Testis (tissue), 5 donors: ENCODE measurements at places on chromosomes 5 and 9. TPM values are rescaled to one million over a fixed set of nuclear protein-coding genes. Genes with fewer than 3 reads are reported as not detected.

DNA sequence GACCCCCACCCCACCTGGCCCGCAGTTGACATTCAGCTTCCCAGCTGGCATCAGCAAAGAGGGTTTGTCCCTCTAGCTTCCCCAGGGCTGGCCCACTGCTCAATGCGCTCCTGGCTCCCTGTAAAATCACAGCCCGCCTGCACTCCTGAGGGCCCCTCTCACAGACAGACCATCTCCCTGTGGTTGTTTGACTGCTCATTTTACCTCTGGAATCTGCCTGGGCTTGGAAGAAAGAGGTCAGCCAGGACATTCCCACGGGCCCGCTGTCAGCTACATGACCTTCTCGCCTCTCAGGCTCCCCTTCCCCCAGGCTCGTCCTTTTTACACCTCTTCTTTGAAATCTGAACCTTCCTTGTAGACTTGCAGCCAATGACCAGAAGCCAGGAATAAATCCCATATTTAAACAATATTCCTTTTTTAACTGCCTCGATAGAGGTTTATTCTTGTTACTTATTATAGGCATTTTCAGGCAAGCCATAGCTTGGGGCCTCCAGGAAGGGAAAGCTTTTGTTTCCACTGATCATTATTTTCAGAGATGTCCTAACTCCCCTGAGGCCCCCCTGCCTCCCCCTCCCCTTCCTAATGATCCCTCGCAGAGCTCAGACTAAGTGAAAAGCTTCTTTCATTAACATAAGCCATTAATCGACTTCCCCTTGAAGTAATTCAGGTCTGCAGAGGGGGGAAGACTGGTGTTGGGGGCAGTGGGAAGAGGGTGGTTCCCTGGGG is 76.3 kb upstream of the IQGAP2 start:
- no peak for DNase-seq
- no peak overlapping the region for H3K27ac ChIP-seq
- H3K4me3 ChIP-seq, result no peak overlapping the region
- no peaks in the 10 kb centered on the region for H3K27me3 ChIP-seq

DNA sequence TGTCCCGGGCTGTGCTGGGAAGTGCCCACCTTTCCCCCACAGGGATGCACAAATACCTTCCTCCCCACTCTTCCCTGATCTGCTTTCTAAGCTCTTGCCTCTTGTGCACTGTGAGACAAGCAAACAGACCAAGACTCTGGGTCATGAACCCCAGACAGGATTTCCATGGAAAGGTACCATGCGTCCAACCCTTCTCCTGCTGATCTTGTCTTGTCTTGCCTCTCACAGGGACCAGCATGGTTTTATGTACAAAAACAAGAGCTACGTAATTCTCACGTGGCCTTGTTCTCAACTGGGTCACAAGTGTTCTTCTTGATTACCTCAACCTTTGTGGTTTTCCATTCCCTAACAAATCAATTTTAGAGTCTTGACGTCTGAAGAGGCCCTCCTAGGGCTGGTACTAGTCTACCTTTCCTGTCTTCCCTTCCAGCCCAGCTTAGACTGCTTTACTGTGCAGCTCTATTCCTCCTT is 176.5 kb upstream of the MAP3K1 start:
- H3K4me1 ChIP-seq, result peaks cover 12% of the 10 kb centered on the region
- no peak overlapping the region for H3K27ac ChIP-seq
- H3K36me3 ChIP-seq, result no peaks in the 10 kb centered on the region
- H3K4me3 ChIP-seq, result no peak overlapping the region

GRCh38 chr9:90840696-90841095 is 39.1 kb downstream of the SYK start:
- H3K27ac ChIP-seq, result no peak overlapping the region
- H3K36me3 ChIP-seq, result no peaks in the 10 kb centered on the region
- DNase-seq, result no peak
- no peak overlapping the region for H3K4me3 ChIP-seq

GRCh38 chr5:112023766-112024165 is 266.8 kb upstream of the NREP start:
- no peak overlapping the region for H3K27ac ChIP-seq
- no peaks in the 10 kb centered on the region for H3K4me1 ChIP-seq
- H3K27me3 ChIP-seq, result no peaks in the 10 kb centered on the region

DNA sequence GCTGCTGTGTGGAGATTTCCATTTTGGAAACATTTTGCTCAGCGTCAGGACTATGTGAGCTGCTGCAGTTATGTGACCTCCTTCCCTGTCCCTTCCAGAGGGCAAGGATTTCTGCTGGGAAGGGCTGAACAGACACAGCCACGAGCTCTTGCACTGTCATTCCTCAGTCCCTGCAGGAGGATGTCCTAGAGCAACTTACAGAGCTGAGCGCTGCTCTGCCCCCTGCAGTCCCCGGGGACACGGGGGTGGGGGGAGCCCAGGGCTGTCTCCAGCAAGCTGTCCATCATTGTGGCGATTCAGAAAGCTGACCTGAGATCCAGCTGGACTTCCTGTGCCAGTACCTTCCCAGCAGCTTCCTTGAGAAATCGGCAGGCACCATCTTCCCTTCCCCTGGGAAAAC is 28.0 kb upstream of the MAP1B start:
- peaks cover 25% of the 10 kb centered on the region for H3K4me1 ChIP-seq
- H3K27ac ChIP-seq, result no peak overlapping the region
- H3K36me3 ChIP-seq, result no peaks in the 10 kb centered on the region
- H3K27me3 ChIP-seq, result no peaks in the 10 kb centered on the region
- no peak overlapping the region for H3K4me3 ChIP-seq
- DNase-seq, result peak; percentile 51

DNA sequence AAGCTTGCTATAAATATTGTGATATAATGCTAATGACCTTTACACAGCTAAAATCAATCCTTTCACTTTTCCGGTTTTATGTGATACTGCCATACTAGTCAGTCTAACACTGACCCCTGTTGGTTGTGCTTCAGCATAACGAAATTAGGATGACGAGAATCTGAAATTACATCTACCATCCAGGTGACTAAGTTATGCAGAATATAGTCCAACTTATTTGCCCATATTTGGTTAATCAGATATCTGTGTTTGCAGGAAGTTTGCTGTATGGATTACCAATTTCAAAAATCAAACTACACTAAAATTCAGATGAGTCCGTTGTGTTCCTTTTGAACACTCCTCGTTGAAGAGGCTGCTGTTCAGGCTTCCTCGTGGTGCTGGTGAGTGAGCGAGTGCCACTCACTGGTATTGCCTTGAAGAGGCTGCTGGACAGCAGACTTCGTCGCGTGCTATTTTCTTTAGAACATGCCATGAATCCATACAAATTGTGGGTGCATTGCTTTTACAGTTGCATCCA is 32.5 kb downstream of the TENT4A start:
- H3K4me3 ChIP-seq, result no peak overlapping the region
- H3K36me3 ChIP-seq, result no peaks in the 10 kb centered on the region
- DNase-seq, result no peak
- no peaks in the 10 kb centered on the region for H3K27me3 ChIP-seq
- H3K27ac ChIP-seq, result no peak overlapping the region

DNA sequence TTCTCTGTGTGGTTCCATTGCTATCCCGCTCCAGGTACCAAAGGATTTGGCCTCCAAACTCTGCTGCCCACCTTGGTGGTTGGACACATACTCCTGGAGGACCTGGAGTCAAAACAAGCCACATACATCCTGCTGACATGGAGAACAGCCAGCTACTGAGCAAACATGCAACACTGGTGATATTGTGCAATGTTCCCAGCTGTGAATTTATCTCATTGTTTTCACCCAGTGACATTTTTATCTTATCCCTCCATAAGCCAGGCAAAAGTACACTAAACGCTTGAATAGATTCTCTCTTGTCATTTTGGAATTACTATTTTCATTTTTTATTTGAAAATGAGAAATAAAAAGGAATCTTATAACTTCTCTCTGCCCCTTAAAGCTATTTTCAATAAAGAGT is 11.1 kb upstream of the CTSL start:
- H3K36me3 ChIP-seq, result no peaks in the 10 kb centered on the region
- peak; percentile 57 for DNase-seq
- no peak overlapping the region for H3K27ac ChIP-seq
- peaks cover 15% of the 10 kb centered on the region for H3K4me1 ChIP-seq
- no peak overlapping the region for H3K4me3 ChIP-seq

DNA sequence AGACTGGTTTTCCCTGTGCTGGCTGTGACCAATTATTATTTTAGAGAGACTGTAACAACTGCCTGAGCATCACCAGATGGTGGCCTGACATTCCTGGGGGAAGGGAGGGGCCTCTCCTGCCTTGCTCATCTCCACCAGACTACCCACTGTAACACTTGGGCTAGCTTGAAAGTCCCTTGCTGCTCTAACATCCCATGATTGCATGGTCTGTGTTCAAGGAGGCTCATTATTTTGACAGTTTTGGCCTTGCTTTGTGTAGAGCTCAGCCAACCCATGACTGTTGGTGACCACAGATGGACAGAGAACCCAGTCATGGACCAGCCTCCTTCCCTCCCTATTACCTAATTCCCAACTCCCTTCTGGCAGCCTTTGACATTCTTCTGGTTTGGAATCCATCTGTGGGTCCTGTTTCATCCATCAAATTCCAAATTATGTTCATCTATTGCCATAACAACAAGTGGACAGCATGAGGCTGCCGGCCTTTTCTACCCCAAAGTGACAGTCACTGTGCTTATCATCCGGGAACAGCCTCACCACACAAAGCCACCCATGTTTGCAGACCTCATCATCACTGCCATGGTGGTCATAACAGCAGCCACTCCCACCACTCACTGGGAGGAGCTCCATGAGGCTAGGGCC is 49.0 kb upstream of the ICE1 start:
- no peaks in the 10 kb centered on the region for H3K36me3 ChIP-seq
- no peaks in the 10 kb centered on the region for H3K4me1 ChIP-seq
- DNase-seq, result no peak
- no peaks in the 10 kb centered on the region for H3K27me3 ChIP-seq
- H3K27ac ChIP-seq, result no peak overlapping the region
- H3K4me3 ChIP-seq, result no peak overlapping the region

DNA sequence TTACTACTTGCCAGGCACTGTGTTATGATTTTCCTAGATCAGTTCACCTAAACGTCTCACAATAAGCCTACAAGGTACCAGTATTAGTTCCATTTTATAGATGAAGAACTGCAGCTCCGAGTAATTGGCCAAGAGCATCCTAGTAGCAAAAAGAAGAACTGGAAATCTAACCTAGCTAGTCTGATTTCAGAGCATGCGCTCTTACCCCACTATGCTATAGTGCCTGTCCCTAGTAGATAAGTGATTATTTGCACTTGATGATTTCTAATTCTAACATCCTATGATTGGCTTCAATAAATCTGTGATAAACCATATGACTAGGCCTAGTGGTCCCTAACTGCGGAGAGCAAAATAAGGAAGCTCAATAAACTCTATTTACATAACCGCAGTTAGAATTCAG is 7.1 kb upstream of the PLAC8L1 start:
- H3K27ac ChIP-seq, result no peak overlapping the region
- H3K27me3 ChIP-seq, result no peaks in the 10 kb centered on the region
- H3K4me1 ChIP-seq, result no peaks in the 10 kb centered on the region
- DNase-seq, result no peak
- H3K4me3 ChIP-seq, result no peak overlapping the region

- H3K4me3 ChIP-seq, result no peak overlapping the region
- H3K36me3 ChIP-seq, result no peaks in the 10 kb centered on the region
- no peaks in the 10 kb centered on the region for H3K27me3 ChIP-seq
- peaks cover 13% of the 10 kb centered on the region for H3K4me1 ChIP-seq
Measured at GRCh38 chr9:127814619-127815511, 12.2 kb downstream of the FPGS start.

- H3K27ac ChIP-seq, result no peak overlapping the region
- DNase-seq, result no peak
- H3K4me1 ChIP-seq, result no peaks in the 10 kb centered on the region
- no peaks in the 10 kb centered on the region for H3K36me3 ChIP-seq
- no peaks in the 10 kb centered on the region for H3K27me3 ChIP-seq
- H3K4me3 ChIP-seq, result no peak overlapping the region
Measured at GRCh38 chr9:22722492-22722891, 275.9 kb downstream of the DMRTA1 start.

DNA sequence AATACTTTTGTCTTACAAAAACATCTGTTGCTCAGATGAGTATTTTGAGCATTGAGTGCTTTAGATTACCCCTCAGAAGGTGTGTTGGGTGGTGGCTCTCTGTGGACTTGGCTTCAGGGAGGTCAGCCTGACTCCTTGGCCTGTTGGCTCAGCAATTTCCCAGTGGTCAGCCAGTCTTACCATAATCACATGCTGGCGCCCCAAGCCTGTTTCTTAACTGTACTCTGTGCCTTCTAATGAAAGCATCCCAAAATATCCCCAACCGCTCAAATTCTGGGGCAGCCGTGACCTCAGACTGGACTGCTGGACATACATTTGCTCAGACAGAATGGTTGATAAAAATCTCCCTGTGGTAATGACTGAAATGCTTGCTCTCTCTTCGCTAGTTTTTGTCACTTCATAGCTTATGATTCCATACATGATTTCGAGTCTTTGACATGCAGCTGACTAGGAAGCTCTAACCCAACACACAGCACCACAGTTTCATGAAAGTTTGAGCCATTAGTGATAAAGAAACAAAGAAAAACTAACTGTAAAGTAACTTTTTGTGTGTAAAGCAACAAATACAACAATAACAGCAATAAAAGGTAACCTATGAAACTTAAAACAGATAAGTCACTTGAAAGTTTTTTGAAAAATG is 562.2 kb upstream of the MEF2C start:
- H3K36me3 ChIP-seq, result no peaks in the 10 kb centered on the region
- H3K27me3 ChIP-seq, result no peaks in the 10 kb centered on the region
- H3K4me1 ChIP-seq, result no peaks in the 10 kb centered on the region
- DNase-seq, result no peak
- no peak overlapping the region for H3K27ac ChIP-seq

- no peak overlapping the region for H3K4me3 ChIP-seq
- peaks cover 3% of the 10 kb centered on the region for H3K4me1 ChIP-seq
- peak; percentile 24 for DNase-seq
- no peaks in the 10 kb centered on the region for H3K36me3 ChIP-seq
Measured at GRCh38 chr5:17024686-17025180, 88.6 kb upstream of the MYO10 start.

DNA sequence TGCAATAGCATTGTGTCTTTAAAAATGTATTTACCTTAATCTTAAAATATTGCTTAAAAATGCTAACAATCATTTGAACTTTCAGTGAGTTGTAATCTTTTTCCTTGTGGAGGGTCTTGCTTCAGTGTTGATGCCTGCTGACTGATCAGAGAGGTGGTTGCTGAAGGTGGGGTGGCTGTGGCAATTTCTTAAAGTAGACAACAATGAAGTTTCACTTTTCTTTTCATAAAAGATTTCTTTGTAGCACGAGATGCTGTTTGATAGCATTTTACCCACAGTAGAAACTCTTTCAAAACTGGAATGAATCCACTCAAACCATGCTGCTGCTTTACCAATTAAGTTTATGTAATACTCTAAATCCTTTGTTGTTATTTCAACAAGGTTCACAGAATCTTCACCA is 50.8 kb downstream of the NR3C1 start:
- no peaks in the 10 kb centered on the region for H3K27me3 ChIP-seq
- H3K4me3 ChIP-seq, result no peak overlapping the region
- no peaks in the 10 kb centered on the region for H3K36me3 ChIP-seq
- no peak overlapping the region for H3K27ac ChIP-seq

- peak; percentile 6 for DNase-seq
- no peak overlapping the region for H3K4me3 ChIP-seq
- no peaks in the 10 kb centered on the region for H3K27me3 ChIP-seq
Measured at GRCh38 chr5:1547655-1548054, 23.9 kb upstream of the LPCAT1 start.

Gene CDH9
- total RNA-seq, result 0.25 TPM

Gene OSMR
- 13.5 TPM for total RNA-seq

Gene DMRT3
- total RNA-seq, result 11.8 TPM

Gene ALDH1A1
- 474 TPM for total RNA-seq

Gene FAM174A
- total RNA-seq, result 64.6 TPM
